ENCODE measurements at places on chromosomes 4 and X.

- no peak for DNase-seq
Measured at GRCh38 chr4:99235955-99236354, 16.9 kb upstream of the ADH6 start.

DNA sequence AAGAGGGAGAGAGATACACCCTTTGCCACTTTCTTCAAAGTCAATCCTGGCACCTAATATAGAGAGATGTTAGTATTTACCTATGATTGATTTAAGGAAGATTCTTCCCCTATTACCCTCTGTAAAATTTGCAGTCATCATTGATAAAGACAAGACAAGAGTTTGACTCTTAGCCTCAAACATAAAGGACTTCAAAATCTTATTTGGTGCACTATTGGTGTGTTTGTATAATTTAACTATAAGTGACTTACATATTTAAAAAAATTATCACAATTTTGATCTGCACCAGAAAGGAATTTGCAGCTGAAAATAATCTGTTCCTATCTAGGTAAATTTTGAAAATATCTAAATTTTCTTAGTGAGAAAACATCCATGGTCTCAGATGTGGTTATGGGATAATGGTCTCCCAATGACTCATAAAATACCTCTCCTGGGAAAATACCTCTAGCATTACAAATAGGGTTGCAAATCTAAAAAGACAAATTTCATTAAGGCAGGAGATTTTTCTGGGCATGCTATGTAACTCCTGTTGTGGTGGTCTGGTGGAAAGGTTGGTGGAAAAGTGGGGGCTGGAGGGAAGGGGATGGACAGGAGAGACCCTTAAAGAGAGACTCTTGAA, 173.6 kb upstream of the MED14 start:
- no peak for DNase-seq

DNA sequence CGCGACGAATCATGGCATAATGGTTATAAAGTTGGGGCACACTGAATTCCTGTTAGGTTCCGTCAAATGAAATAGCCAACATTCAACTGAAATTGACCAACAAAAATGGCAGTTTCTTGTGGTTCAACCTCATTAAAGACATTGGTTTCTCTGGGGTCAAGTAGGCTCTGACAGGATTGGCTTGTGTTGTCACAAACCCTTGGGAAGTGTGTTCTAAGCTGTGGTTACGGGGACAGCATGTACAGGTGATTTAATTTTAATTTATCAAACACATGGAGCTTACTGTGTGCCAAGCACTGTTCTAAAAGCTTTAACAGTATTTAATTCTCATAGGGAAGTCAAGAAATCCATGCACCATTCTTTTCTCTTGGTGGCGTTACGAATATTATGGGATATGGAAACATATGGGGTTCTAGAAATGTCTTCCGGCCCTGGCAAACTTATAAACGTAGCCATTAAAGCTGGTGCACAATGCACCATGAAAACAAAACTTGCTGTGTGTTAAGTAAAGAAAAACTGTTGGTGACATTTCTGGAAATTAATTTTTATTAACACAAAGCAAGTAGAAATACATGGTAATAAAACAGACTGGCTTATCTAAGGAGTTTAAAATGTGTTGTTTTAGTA, 891 bp downstream of the XK start:
- DNase-seq, result no peak

GRCh38 chr4:182328505-182328904, 85.3 kb downstream of the TENM3 start:
- no peak for DNase-seq

- no peak for DNase-seq
Measured at GRCh38 chr4:59374416-59374815, 1825.7 kb upstream of the ADGRL3 start.

DNA sequence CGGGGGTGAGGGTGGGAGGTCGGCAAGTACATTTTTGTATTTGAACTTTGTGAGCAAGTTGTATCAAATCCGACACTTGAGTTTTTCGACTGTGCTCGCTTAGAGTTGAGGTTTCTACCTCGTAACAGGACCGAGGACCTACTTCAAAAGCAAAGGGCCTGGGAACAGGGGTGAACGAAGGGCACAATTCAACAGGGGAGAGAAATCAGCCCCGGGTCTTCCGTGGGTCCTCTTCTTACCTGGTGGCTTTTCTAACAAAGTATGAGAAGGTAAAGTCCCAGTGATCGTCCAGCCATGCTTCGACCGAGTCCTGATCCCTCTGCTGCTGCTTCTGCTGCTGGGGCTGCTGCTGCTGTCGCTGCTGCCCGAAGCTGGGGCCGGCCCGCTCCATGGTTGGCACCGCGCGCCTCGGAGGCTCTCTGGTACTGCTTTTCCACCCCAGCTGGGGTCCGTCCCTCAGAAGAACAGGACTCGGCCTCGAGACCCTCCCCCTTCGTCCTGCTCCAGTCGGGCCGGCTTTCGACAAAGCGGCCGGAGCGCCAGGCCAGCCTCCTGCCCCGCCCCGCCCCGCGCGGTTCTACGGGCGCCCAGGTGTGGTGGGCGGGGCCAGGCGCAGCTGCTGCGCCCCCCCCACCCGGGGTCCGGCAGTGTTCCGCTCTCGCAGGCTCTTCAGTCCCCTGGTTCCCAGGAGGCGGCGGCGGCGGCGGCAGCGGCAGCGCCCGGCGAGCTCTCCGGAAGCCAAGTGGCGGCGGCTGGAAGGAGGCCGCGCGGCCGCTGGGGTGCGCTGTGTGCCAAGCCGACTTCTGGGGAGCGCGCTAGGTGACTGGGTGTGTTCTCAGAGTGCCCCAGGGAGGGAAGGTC, at the start of gene PDE5A:
PDE5A (minus strand) TSS at position 524 of the 861 bp plus-strand sequence; CDS start at position 391, 133 bp downstream.
- peak; percentile 40 for DNase-seq

DNA sequence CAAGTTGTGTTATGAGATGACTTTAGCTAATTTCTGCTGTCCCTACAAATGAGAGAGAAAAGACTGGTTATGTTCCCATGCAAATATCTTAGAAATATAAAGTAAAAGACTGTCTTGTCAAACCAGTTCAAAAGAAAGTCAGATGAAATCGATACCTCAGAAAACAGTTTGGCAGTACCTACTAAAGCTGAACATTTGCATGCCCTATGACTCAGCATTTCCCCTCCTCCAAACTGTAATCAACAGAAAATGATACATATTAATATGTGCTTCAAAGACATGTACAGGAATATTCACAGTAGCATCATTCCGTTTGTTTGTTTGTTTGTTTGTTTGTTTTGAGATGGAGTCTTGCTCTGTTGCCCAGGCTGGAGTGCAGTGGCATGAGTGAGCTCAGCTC, 90.3 kb downstream of the ARX start:
- DNase-seq, result no peak

DNA sequence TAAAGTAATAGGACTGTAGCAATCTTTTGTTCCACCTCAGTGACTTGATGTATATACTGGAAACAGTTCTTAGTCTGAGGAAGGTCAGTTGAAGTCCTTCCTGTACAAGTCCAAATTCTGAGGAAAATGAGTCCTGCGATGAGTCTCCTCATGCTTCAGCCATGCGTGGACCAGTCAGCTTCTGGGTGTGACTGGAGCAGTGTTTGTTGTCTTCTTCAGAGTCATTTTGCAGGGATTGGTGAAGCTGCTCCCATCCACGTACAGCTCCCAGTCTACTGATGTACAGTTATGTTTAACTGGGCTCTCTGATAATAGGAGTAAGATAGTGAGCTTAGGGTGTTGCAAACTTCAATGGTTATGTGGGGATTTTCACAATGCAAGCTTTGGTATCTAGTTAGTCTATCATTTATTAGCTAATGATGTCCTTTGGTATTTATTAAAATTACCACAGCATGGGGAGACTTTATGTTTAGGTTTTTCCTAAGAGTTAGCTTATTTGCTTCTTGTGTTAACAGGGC, 3.4 kb downstream of the UGT2B17 start:
- DNase-seq, result no peak

GRCh38 chr4:82594456-82594855, 32.7 kb upstream of the TMEM150C start:
- no peak for DNase-seq

DNA sequence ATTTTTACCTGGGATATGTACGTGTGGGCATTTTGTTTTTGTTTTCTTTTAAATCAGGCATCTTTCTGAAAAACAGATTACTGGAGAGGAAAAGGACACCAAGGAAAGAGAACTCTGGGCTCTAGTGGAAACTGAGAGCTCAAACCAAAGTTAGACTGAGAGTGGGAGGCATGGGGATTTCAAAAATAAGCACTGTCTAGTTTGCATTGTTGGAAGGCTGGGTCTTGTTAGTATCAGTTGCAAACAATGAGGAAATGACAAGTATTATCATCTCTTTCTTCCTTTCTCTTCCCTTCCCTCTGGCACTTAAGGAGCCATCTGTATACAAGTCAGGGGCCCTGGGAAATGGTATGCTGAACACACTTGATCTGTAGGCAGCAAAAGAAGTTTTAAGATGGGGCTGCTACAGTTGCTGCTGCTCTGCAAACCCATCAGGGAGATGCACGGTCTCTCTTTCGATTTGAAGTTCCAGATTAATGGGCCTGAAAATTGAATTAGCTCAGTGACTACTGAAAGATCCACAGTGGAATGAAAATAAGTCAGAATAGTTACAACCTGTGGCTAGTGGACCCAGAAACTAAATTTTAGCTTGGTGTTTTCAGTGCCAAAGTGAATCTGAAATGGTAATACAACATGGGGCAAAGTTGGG, 48.0 kb upstream of the GRXCR1 start:
- DNase-seq, result no peak

GRCh38 chrX:136816975-136817374, 36.2 kb upstream of the ARHGEF6 start:
- no peak for DNase-seq

DNA sequence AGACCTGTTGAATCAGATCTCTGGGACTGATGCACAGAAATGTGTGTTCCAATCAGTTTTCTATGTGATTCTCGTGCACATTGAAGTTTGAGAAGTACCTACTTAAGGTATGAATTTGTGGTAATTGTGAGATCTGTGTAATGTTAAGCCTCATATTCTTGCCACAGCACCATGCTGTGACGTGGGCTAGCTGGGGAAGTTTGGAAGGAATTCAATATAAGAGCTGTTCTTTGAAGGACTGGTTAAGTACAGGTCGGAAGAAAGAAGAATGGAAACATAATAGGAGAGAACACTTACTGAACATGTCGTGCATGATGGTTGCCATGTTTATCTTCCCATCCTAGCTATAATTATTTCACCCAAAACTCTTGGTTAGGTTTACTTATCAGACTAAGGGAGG, 79.7 kb upstream of the CXXC4 start:
- no peak for DNase-seq

DNA sequence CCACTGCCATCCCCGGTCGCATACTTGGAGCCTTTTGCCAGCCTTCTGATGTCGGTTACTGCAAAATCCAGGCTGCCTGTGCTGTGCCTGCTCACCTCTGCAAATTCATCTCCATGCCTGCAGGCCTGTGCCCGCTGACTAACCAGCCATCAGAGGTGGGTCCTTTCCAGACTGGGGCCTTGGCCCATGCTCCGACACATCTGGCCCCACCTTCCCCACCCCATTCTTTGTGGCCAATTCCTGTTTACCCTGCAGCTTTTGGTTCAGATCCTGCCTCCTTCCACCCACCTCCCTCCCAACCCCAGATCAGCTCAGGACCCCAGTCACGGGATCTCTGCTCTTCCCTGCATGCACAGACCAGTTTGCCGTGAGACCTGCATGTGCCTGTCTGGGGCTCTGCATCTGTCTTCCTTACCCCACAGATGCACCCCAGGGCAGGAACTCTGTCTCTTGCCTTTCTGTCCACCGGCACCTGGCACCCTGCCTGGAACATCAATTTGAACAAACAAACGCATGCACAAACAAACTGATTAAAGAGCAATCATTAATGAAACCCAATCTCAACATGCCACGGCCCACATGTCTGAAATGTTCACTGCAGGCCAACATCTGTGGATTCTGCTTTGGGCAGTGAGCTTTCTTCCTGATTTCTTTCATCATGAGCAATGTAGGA, 112.8 kb upstream of the PSAPL1 start:
- no peak for DNase-seq

- DNase-seq, result no peak
Measured at GRCh38 chr4:176363072-176363471, 43.3 kb downstream of the SPCS3 start.

DNA sequence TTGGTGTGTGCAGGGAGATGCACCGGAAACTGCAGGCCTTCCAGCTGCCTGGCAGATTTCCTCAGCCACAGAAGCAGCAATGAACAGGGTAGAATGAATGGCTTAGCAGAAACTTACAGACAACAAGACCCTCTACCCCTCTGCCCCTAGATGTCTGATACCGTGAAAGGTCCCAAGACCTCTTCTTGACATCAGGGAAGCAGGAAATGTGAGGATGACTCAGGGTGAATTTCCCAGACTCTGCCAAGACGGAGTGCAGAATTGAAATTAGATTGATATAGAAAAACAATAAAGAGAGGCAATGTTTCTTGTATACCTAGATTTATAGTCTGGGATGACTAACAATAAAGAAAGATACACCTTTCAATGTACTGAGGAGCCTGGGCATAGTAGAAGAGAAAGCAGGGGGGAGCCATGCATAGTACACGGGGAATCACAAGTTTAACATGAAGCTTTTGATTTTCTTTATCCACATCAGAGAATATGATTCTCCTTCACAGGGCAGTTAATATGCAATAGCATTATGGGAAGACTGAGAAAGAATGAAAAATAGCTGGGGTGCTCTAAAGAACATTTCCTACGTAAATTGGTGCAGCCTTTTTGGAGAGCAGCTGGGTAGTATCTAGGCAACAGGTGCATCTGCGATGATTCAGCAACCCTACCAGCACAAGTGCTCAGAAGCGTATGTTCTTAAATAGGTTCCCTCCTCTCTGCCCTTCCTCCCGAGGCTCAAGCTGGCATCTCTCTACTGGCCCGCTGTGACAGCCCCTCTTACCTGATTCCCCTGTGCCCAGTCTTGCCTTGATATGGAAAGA, 18.3 kb upstream of the CXCR3 start:
- DNase-seq, result no peak

DNA sequence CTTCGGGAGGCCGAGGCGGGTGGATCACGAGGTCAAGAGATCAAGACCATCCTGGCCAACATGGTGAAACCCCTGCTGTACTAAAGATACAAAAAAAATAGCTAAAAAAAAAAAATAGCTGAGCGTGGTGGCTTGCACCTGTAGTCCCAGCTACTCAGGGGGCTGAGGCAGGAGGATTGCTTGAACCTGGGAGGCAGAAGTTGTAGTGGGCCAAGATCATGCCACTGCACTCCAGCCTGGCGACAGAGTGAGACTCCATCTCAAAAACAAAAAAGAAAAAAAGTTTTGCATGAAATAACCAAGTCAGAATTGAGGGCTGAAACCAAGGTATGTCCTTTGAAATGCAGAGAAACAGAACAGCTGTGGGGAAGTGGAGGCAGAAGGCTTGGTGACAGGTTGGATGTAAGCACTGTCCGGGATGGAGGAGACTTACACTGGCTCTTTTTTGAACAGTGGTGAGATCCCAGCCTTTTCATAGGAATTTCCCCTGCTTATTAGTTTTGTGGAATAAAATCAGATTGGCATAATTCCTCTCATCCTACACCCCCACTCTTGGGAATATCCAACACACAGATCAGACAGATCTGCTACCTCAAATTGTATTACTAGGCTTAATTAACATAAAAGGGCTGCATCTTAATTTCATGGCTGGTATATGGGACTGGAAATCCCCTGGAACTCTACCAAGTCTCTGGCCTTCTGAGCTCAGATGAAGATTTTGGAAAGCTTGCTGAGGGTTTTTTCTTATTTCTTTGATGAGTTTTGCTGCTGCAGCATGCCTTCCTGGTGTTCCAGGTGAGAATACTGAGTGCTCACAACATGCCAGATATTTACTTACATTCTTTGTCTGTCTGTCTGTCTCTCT, 18.8 kb upstream of the C4orf36 start:
- no peak for DNase-seq

GRCh38 chr4:173334891-173335752, 964 bp upstream of the HMGB2 start:
- DNase-seq, result no peak

- no peak for DNase-seq
Measured at GRCh38 chrX:56615282-56615681, 51.9 kb downstream of the UBQLN2 start.
